Fibroblast of the conjunctiva (primary cell): ENCODE measurements at places on chromosomes 6 and 20.
A peak's percentile ranks its signal among the peaks of the same experiment; 100 is the strongest.

- DNase-seq, result no peak
Measured at GRCh38 chr6:5909721-5910120, 97.0 kb downstream of the NRN1 start.

GRCh38 chr6:148342100-148342349 is 613 bp upstream of the SASH1 start:
- DNase-seq, result no peak

- no peak for DNase-seq
Measured at GRCh38 chr20:37415118-37416085, 69.5 kb downstream of the SRC start.

DNA sequence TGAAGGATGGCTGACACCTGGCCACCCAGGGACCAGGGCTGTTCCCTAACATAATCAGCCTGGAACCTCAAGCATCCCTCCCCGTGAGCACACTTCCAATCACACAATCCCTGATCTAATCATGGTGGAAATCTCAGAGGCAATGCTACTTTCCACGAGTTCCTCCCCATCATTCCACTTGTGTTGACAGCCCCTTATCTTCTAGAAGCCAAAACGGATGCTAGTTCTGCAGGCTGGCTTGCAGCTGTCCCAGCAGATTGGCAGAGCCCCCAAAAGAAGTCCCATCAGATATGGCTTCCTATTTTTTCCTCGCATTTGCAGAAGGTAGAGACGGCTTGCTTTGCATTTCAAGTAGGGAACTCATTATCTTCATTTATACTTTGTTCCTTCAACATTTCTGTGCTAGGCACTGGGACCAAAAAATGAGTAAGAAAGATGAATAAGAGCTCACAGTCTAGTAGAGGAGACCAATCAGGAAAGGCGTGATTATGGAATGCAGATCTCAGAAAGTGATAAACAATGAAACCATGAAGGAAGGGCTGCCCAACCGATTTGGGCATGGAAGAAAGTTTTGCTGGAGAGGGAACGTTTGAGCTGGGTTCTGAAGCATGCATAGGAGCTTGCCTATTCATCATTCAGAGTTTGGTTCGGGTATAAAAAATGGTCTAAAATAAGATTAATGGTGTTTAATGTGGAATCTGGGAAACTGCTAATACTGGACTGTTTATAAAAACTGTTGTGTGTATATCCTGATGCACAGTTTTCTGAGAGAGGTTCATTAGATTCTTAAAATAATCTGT is 44.6 kb upstream of the TBC1D7 start:
- DNase-seq, result no peak

GRCh38 chr20:35009665-35010328 is 54.1 kb downstream of the MYH7B start:
- DNase-seq, result no peak

DNA sequence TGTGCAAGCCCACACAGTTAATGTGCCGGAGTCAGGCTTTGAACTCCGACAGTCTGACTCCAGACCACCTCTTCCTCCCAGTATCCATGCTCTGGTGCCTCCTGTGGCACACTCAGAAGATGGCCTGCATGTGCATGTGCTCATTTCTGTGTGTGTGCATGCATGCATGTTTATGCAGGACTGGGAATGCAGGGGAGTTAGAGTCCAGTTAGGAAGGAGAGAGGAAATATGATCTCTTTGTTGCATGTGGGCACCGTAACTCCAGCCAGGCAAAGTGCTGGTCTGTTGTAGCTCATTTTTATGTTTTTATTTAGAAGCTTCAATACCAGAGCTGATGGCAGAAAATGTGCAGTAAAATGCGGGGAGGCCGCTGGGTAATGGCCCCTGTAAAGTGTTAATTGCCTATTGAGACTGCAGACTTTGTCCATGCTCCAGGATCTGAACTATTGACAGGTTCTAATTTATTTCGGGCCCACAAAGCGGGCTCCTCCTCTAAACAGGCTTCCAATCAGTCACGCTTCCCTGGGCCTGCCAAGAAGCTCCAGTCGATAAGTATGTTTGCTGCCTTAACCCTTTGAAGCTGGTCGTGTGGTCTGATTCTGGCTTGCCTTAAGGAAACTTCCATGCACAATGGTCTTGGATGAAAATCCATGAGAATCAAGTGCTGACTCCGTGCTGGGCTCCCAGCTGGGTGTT is 248.3 kb downstream of the DHX35 start:
- DNase-seq, result no peak

GRCh38 chr6:92762443-92763273 is 656.7 kb downstream of the EPHA7 start:
- DNase-seq, result no peak

GRCh38 chr20:35467339-35468224 is 12.2 kb downstream of the CEP250 start:
- DNase-seq, result peak; percentile 34

DNA sequence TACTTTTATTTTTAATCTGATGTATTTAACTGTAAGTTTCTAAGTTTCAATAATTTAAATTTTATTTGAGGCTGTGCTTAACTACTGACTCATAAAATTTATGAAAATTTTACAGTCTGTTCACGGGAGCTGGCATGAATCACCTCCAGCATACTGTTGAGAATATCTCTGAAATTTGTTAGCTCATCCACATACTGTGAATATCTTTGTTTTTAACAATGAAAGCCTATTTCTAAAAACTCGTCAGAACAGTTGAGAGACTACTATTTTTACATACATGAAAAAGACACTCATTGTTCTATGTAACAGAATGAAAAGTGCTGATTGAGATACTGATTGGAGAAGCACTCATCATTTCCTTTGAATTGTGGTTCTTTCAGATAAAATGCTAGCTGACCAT is 749.3 kb downstream of the TENT5A start:
- DNase-seq, result no peak

DNA sequence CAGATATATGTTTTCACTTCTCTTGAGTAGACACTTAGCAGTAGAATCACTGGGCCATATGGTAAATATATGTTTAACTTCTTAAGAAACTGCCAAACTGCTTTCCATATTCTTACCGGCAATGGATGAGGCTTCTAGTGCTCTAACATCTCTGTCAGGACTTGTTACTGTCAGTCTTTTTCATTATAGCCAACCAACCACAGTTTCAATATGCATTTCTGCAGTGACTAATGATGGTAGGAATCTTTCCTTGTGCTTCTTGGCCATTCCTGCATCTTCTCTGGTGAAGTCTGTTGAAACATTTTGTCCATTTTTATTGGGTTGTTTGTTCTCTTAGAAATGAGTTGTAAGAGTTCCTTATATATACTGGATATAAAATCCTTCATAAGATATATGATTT is 66.0 kb upstream of the SYNDIG1 start:
- no peak for DNase-seq

- DNase-seq, result no peak
Measured at GRCh38 chr6:84808491-84809061, 44.2 kb upstream of the TBX18 start.

- no peak for DNase-seq
Measured at GRCh38 chr20:57834306-57835073, 124.7 kb upstream of the PMEPA1 start.

GRCh38 chr6:108661430-108661829 is 100.7 kb downstream of the FOXO3 start:
- no peak for DNase-seq

DNA sequence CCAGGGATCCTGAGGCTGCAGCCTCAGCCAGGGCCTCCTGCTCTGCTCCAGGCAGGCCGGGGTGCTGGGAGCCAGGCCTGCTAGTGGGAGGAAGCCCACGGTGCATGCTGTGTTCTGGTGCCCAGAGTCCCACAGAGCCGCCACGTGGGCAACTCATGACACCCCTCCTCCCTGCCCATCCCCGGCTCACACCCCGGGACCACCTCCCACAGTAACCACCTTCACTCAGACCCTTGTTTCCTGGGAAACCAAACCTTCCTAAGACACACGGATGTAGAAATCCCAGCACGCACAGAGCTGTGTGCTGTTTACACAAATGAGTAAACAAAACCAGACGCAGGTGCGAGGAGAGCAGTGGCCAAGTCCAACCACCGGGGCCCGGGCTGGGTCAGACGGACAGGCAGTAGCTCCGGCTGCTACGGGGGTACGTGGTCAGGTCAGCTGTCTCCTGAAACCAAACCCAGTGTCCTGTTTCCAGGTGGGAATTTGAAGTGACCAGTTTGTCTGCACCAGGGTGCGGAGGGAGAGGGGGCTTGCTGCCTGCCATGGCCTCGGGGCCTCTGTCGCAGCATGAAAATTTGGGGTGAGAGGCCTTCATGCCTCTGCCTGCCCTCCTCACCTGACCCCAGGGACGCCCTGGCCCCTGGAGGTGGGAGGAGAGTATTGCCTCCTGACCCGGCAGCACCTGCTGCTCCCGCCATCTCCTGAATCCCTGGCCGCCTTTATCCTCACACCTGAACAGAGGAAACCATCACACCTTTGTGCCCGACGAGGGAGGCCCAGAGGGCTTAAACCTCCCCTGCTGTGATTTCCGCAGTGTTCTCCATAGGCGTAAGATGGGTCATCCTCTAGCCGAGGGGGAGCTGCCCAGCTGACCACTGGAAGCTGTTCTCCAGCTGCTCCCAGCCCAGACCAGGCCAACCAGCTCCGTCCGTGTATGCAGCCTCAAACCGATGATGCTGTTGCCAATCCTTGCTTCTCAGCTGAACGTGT is 52.0 kb upstream of the SMOC2 start:
- DNase-seq, result no peak

DNA sequence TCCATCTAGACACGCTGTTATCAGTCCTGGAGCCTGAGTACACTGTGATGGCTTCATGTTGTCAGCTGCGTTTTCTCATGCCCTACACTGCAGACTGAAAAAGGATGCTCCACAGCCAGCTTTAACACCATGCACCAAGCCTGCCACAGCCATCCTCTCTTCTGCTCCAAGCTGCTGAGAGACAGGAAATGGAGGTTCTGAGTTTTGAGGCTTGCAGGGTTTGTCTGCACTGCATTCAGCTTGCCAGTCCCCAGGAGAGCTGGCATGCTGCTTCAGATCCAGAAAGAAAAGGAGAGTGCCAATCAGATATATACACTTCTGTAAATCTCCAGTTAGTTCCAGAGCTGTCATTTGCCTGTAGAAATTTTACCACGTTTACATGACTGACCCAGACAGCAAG is 550.7 kb upstream of the FLRT3 start:
- DNase-seq, result no peak

GRCh38 chr6:110366256-110366655 is 8.1 kb upstream of the METTL24 start:
- DNase-seq, result no peak

DNA sequence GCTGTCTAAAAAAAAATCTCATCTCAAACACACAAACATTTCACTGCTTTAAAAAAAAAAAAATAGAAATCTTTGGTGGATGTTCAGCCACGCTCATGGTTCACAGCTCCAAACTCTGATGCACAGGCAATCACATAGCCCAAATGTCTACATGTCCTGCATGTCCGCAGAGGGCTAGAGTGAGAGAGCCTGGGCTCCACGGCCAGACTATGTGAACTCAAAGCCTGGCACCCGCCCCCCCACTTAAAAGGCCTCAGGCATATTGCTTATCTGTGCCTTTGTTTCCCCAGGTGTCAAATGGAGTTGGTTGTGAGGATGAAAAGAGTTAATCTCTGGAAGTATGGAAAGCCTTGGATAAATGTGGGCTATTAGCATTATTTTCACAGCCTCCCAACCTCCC is 10.5 kb upstream of the PTGIS start:
- no peak for DNase-seq

DNA sequence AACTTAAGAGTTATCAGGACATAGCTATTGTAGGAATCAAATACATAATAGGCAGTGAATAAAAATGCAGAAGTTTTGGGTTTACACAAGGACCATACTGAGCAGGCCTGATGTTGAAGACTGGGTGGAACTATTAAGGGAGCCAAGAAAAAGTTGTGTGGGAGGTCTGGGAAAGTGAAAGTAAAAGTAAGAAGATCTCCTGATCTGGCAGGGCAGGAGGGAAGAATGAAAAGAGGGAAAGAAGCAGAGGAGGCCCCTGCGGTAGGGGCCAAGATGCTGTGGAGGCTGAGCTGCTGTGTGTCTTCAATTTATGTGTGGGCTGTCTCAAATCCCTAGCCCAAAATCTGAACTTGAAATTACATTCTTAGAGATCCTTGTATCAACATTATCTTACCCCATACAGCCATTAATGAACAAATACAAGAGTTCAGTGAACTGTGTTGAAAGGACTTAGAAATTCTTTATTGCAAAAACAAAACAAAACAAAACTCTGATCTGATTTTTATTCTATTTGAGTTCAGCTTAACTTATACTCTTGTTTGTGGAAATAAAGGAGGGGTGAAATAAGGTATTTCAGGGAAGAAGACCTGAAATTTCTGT is 1183.8 kb downstream of the HACE1 start:
- DNase-seq, result no peak

DNA sequence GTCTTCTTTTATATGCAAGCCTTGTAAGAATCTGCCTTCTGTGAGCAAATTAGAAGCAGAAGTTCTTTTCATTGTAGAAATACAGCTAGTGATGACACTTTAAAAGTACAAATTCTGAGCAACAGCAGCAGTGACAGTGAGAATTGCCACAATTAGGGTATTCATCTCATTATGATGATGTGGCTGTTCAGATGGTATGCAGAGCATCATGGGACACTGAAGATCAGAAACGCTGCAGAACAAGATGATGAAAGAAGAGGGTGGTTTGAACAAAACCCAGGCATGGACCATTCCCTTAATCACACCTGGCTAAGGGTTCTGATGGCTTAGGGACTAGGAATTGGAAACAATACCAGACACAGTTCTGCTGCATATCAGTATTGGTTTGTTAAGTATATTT is 312.7 kb upstream of the TBX18 start:
- no peak for DNase-seq

DNA sequence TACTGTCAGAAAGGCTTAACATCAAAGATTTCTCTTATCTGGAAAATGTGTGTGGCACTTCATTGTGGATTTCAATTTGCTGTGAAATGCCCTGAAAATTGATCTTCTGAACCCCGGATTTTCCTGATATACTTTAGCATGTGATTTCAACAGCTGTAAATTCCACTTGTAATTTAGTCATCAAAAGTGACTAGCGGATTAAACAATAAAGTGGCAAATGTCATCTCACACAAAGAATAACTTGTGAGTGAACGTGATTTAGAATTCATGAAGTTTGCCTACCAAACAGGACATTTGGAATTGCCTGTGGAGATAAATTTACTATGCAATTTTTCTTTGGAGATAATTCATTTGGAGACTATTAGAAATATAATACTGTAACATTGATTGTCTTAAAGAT is 601.6 kb downstream of the COL12A1 start:
- DNase-seq, result no peak
